Neural crest cell (in vitro differentiated cells): ENCODE measurements at places on chromosomes 12 and 14.

DNA sequence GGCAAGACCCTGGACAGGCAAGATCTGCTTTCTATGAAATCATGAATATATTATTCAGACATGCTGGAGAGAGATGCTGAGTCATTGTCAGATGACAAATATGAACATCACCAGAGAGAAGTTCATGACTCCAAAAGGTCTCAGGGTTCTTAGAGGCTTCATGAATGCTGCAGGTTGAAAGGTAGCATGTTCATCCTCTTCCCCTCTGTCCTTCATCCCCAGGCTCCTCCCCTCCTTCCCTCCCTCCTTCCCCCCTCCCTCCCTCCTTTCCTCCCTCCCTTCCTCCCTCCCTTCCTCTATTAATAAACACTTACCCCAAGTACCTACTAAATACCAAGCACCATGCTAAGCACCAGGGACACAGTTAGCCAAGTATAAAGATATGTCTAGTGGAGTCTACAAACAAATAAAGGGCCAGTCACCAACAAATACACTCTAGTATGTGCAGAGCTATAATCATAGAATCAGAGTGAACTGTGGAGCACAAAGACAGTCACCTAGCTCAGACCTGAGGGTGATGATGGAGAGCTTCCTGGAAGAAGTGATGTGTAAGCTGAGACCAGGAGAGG is 46.2 kb downstream of the RPH3A start:
- no peak for DNase-seq

GRCh38 chr14:81455390-81455789 is 55.3 kb upstream of the STON2 start:
- DNase-seq: no peak

DNA sequence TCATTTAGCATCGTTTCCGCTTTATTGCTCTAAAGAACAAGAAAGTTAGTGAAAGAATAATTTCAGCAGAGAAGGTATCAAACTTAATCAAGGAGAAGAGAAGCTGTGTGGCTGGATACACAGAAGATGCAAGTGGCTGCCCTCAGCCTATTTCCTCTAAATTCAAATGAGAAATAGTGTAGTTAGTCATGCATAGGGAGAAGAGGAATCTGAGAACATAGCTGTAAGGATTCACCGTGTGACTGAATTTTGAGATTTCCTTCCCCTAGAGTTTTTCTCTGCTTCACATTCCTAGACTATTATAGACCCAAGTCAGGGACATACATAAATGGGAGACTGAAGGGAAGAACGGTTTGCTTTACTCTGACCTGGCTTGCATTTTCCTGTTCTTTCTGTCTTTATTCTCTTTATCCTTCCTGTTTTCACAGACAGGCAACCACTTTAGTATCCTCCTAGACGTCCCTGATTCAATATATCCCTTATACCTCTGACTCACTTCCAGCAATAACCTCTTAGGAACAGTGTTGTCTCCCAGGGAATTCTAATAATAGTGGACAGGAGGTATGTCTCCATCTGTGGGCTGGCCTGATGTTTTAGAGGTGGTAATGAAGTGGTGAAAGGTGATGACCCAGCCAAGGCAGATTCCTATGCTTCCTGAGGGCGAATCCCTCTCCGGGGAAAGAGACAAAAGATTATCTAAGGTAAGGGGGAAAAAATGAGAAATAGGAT is 7.0 kb downstream of the RNASE10 start:
- no peak for DNase-seq

DNA sequence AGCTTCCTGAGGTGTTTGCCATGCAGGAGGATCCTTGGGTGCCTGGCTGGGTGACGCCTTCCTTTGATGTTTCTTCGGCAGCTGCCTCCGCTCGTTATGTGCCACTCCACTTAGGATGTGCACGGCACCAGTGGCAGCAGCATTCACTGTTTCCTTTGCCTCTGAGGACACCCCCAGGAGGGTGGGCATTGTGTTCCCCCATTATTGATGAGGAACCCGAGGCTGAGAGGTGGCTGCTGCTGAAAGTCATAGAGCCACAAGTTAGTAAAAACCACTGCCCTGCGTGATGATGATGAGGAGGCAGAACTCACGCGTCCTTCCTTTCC is 41.2 kb downstream of the EP400 start:
- no peak for DNase-seq

GRCh38 chr12:123085730-123086487 is 65.0 kb downstream of the PITPNM2 start:
- no peak for DNase-seq

- no peak for DNase-seq
These were observed 16.4 kb upstream of the SELPLG start for GRCh38 chr12:108650083-108650482.

- peak; percentile 14 for DNase-seq
These were observed 24.3 kb downstream of the SYNDIG1L start for GRCh38 chr14:74401504-74402241.

DNA sequence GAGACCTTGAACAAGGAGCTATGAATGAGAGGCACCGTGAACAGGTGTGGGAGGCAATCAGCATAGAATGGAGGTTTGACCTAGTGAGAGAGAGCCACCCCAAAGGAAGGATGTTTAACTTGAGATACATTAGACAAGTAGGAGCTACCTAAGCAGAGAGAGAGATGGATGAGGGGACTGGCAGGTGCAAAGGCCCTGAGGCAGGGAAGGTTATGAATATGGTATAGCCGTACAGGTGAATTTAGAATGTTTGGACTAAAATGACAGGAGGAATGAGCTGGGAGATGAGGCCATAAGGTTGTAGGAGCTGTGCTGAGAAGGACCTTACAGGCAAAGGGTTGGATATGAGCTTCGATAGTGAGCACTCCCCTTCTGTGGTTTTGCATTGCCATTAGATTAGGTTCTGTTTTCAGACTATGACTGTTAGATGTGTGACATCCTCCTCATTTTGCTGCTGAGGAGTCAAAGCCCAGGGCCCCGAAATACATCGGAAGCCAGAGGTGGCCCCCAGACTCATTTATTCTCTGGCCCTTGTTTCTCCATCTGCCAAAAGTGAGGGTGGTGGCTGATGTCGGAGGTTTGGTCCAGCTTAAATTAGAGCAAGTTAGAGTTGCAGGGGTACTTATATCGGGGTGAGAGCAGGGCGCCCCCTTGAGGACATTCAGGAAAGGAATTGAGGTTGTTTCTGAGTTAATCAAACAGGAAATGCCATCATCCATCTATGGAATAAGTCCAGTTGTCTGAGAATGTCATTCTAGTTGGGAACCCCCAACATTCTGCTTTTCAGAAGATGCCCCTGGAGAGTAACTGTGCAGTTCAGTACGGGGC is 29.4 kb downstream of the SLC24A4 start:
- DNase-seq: no peak

DNA sequence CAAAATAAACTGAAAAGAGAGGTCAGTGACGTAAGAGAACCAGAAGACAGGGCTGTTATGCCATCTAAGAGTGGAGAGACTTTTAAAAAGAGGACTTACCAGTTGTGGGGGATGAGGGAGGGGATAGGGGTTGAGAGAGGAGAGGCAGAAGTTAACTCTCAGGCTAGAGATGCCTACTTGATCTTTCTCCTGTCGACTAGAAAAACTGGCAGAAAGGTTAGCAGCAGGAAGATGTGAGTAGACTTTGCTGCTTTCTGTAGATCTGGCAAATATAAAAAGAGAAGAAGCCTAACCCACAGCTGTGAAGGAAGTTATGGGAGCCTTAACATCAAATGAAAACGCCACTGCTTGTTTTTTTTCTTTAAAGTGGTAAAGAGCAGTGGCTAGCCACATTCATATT is 10.7 kb downstream of the CREBL2 start:
- no peak for DNase-seq

- DNase-seq: no peak
These were observed 116.3 kb upstream of the FKBP4 start for GRCh38 chr12:2678426-2678825.

DNA sequence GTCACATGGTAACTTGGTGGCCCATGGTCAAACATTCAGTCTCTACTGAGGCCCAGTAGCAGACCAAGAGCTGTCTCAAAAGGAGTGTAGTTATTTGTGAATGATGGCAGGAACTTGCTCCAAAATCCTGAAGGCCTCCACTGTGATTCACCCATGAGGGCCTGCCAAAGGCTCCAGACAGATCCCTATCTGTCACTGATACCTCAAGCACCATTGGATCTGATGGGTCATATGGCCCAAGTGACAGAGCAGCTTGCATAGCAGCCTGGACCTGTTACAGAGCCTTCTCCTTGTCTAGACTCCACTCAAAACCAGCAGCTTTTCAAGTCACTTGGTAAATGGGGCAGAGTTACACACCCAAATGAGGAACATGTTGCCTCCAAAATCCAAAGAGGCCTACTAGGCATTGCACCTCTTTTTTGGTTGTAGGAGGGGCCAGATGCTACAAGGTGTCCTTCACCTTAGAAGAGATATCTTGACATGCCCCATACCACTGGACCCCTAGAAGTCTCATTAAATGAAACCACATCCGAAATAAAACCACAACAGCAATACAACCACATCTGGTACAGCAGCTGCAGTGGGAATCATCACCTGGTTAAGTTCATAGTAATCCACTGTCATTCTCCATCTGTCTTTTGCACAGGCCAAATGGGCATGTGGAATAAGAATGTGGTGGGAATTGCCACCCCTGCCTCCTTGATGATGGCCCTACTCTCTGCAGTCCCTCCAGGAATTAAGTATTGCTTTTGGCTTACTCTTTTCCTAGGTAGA is 150.4 kb upstream of the MAX start:
- DNase-seq: no peak

DNA sequence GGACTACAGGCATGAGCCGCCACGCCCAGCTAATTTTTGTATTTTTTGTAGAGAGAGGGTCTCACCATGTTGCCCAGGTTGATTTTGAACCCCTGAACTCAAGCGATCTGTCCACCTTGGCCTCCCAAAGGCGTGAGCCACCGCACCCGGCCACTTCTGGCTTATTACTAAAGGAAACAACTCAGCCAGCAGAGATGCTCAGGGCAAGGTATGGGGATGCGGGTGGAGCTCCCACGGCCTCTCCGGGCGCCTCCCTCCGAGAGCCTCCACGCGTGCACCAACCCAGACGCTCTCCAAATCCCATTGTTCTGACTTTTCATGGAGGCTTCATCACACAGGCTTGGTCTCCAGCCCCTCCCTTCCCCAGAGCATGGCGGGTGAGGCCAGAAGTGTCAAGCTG is 6.1 kb upstream of the GPR132 start:
- DNase-seq: no peak

- no peak for DNase-seq
These were observed 145.1 kb upstream of the GRIP1 start for GRCh38 chr12:66823857-66824570.

DNA sequence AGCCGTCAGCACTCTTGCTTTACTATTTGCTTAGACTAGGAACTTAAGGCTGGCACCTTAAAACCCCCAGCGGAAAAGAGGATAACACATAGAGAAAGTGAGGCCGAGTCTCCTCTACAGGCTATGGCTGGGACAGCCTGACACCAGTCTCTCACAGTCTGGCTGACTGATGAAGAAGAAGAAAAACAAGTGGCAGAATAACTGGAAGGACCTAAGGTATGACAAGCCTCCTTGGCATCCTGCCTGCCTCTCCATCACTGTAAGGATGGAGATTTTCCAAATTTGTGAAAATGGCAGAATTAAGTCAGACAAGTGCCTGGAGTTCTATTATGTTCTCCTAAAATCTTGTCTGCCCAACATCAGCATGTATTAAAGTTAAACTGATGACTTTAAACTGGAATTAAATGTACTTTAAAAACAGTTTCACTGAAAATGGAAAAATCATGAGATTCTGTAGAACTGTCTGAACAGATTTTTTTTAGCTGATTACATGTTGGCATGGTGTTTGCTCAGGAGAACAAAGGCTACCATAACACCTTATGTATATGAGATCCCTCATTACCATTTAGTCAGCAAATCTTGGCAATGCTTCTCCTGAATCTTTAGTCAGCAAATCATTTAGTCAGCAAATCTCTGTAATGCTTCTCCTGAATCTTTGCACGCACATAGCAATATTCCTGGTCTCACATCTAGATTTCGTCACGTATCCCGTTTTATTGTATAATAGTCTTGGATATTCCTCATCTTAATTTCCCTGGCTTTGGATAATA is 140.3 kb upstream of the AEBP2 start:
- DNase-seq: no peak

DNA sequence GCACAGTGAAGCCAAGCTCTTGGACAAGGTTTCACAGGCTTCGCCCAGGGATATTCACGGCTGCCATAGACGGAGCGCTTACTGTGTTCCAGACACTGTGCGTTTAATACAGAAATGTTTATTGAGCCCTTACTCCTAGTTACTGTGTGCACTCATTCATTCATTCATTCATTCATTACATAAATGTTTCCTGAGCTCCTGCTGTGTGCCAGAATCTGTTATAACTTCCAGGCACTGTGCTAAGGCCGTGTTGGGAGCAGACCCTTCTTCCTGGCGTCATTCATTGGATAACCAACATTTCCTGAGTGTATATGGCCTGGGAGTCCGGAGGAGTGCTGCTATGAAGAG is 760 bp upstream of the MED13L start:
- no peak for DNase-seq

- no peak for DNase-seq
These were observed 634.9 kb downstream of the FSCB start for GRCh38 chr14:43872222-43872621.

DNA sequence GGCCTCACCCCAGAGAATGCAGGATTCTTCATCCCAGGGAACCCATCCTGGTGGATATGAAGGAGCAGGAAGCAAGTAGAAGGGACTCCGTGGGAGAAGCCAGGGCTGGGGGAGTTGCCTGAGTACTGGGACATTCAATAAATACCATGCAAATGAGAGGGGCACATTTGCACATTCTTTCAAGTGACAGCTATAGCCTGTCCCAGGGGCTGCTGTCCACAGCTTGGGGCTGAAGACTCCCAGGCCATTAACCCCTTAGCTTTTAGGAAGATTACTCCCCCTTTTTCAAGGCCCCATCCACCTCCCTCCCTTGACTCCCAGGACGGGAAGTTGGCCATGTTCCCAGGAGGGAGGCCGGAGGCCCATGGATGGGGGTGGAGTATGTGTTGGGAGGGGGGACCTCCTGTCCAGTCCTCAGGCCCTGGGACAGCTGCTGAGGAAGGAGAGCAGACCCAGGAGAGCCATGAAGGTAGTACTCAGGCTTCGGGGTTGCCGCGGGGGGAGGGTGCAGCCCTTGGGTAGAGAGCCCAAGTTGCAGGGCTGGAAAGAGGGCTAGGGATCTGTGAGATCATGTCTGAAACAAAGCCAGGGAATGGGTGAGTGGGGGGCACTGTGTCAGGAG is 974 bp upstream of the TNS2 start:
- DNase-seq: no peak

GRCh38 chr12:84308211-84308610 is 604.4 kb downstream of the SLC6A15 start:
- DNase-seq: no peak

DNA sequence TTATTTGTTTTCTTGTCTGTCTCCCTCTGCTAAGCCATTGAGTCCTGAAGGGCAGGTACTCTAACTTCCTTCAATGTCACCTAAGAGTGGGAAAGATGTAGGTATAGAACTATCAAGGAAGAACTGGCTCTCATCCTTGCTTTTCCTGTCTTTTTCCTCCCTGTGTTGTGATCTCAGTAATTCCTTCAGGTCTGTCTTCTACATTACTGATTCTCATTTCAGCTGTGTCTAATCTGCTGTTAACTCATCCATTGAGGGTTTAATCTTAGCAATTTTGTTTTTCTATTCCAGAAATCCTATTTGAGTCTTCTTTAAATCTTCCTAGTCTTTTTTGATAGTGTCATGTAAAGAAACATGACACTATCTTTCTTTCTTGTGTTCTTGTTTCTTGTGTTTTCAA is 124.5 kb upstream of the PLXNC1 start:
- DNase-seq: no peak
